ENCODE measurements at places on chromosomes 5 and 9. TPM values are rescaled to one million over a fixed set of nuclear protein-coding genes. Genes with fewer than 3 reads are reported as not detected.

Gene ESM1
- total RNA-seq: not detected

Gene NTRK2
- 1.4 TPM for total RNA-seq

Gene SV2C
- 1.8 TPM for total RNA-seq

Gene CDH9
- not detected for total RNA-seq

Gene C9orf152
- total RNA-seq: 20.4 TPM

Gene ZDHHC11B
- total RNA-seq: 11.7 TPM

Gene FOXD4L5
- total RNA-seq: not detected

Gene TNFAIP8
- total RNA-seq: 3.8 TPM

Gene ZNF462
- 15.2 TPM for total RNA-seq

Data from stomach (tissue), 19 donors.